Posterior cingulate gyrus (tissue), 11 donors: ENCODE measurements at places on chromosomes 1 and 21.
A peak's percentile ranks its signal among the peaks of the same experiment; 100 is the strongest.

- no peak for DNase-seq
These were observed 305.5 kb upstream of the PRMT6 start for GRCh38 chr1:106751002-106751401.

- no peak for DNase-seq
These were observed 121.8 kb downstream of the PLA2G4A start for GRCh38 chr1:186950547-186950946.

- no peak for DNase-seq
These were observed 28.3 kb downstream of the PDE4B start for GRCh38 chr1:65820983-65821382.

GRCh38 chr1:207031632-207032264, 808 bp downstream of the C1orf116 start:
- DNase-seq, result no peak

- no peak for DNase-seq
These were observed 415.7 kb downstream of the PTPRU start for GRCh38 chr1:29651684-29652665.

DNA sequence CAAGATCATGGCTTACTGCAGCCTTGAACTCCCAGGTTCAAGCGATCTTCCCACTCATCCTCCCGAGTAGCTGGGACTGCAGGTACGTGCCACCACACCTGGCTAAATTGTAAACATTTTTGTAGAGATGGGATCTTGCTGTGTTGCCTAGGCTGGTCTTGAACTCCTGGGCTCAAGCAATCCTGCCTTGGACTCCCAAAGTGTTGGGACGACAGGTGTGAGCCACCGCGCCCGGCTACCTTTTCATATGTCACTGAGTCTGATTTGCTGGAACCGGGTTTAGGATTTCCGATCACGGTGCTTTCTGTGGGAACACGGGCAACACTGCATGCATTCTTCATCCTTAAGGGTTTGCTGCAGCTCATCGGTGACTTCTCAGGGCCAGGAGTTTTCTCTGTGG, 32.2 kb upstream of the PCBP3 start:
- DNase-seq, result no peak

- DNase-seq, result no peak
These were observed 111.7 kb upstream of the LBR start for GRCh38 chr1:225539575-225539974.

- no peak for DNase-seq
These were observed 71.4 kb downstream of the KCNN3 start for GRCh38 chr1:154798645-154799044.

DNA sequence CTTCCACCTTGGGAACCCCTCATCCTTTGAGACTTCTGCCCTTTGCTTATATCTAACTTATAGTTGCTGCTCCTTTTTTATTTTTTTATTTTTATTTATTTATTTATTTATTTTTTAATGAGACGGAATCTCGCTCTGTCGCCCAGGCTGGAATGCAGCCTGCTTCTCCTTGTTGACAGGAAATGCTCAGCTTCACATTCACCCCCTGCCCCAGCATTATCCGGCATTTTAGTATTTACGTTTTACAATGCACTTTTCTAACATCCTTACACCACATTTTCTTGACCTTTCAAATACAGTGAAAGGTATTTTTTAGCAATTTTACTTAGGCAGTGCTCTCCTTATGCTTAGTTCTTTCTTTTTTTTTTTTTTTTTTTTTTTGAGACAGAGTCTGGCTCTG, 14.9 kb downstream of the CXADR start:
- no peak for DNase-seq

DNA sequence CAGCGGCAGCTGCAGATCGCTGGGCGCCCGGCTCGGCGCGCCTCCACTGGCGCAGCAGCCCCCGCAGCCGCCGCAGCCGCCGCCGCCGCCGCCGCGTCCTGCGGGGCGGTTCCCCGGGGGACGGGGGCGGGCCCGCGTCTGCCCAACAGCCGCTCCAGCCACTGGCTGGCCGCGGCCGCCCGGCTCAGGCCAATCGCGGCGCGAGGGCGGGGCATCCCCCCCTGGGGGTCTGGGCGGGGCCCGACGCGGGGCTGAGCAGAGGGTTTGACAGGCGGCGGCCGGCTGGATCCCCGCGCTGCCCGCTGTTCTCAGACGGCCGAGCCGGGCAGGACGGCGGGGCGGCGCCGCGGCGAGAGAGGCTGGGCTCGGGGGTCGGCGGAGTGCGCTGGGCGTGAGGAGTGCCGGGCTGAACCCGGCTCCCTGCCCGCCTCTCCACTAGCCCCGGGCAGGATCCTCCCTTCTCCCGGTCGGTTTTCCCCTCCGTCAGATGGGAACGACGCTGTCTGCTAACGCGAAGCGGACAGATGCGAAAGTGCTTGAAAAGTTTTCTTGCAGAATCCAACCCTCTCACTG, at the start of gene GLIS1:
Gene GLIS1 (minus strand): TSS at position 56 of the 573 bp plus-strand sequence. CDS start 1,100 bp downstream, outside the sequence.
- DNase-seq, result peak; percentile 96

DNA sequence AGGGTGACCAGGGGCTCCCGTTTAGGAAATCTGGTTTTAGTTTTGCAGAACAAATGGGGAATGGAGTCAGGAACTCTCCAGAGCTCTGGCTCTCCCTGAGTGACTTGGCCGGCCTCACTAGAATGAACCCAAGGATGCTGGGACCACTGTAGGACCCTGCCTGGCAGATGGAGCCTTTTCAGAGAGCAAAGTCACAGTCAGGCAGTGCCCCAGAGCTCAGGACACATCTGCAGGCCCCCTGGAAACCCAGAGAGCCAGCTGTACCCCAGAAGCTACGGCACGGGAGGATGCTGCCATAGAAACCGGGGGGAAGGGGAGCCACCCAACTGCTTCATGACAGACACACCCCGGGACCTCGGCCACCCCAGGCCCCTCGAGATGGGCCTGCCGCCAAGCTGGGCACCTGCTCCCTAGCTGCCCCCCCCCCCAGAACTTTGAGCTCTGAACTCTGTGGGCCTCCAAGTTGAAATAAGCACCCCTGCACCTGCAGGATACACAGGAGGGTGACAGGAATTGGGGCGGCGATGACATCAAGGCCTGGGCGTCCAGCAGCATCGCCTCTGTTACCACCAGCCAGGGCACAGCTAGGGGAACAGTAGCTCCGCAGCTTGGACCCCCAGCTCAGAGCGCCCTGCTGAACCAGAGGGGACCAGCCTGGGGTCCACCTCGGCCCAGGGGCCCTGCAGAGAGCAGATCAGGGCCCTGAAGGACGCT, 91.8 kb upstream of the VAMP3 start:
- no peak for DNase-seq

- DNase-seq, result no peak
These were observed 270.0 kb upstream of the ZRANB2 start for GRCh38 chr1:71350805-71351204.

DNA sequence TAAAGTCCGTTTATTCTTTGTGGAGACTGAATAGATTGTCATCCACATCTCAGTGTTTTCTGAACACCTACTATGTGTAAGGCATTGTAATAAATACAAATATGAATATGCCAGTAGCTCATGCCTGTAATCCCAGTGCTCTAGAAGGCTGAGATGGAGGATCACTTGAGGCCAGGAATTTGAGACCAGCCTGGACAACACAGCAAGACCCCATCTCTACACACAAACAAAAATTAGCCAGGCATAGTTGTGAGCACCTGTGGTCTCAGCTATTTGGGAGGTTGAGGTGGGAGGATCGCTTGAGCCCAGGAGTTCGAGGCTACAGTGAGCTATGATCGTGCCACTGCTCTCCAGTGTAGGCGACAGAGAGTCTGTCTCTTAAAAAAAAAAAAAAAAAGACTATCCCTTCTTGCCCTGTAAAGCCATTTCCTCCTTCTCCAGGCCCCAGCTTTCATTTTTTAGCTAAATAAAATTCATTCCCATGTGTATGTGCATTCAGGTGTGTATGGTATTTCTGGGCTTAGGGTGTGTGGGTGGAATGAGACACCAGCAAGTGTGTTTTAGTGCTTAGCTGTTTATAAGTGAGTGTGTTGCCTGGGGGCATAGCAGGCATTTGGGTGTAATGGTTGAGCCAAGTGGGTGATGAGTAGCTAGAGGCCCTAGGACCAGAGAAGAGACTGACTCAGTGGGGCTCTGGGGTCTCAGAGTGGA, 7.8 kb downstream of the CELSR2 start:
- DNase-seq, result no peak

- DNase-seq, result no peak
These were observed 147.7 kb downstream of the TGFB2 start for GRCh38 chr1:218492874-218493273.

- no peak for DNase-seq
These were observed 180.8 kb downstream of the PLPPR4 start for GRCh38 chr1:99445071-99445470.

DNA sequence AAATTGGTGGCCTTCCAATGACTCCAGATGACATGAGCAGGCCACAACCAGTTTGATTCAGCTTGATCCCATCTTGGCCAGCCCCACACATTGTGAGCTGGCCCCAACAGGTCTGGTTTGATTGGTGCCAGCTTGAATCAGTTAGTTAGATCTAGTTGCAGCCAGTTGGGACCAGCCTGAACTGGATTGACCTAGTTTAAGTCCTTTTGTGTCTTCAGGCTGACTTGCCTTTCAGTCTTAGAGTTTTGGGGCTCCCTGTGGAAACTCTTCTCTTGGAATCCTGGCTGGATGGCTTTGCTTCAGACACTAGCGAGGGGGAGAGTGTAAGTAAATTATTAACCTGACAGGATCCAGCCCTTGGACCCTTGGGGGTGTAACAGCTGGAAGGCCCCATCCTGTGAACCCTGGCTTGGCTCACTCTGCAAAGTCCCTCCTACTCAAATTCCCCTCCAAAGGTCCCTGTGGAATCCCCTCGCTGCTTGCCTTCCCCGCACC, 36.2 kb upstream of the POU3F1 start:
- no peak for DNase-seq

GRCh38 chr21:18705971-18706370, 302.4 kb upstream of the TMPRSS15 start:
- no peak for DNase-seq

GRCh38 chr1:206049293-206049692, 3.7 kb upstream of the RHEX start:
- no peak for DNase-seq
